ENCODE measurements at places on chromosomes 16 and 17.

DNA sequence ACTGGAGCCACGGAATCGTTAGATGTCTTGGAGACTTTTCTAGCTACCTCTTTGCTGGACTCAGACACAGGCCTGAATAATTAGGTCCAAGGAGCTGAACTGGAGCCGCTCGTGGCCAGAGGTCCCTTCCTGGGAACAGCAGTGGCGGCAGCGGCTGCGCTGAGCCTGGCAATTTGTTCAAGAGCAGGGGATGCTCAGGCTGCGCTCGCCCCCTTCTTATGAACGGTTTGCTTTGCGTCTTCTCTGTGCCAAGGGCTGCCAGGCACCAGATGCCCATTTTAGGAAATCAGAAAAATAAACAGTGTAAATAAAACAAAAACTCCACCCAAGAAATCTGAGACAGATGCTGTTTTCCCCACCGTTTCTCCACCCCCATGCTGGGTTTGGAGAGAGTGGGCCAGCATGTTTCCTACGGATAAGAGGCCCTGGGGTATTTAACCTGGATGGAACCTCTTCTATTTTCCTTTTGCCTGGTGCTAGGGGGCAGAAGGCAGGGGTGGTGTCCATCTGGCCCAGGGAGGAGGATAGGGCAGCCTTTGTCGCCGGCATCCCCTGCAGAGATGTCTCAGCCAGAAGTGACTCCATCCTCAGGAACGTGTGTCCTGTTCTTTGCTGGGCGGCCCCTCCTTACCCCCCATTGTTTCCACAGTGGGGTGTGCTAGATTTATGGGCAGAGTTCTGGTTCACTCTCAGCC is 163.4 kb downstream of the SEC14L1 start:
- no peak for DNase-seq

DNA sequence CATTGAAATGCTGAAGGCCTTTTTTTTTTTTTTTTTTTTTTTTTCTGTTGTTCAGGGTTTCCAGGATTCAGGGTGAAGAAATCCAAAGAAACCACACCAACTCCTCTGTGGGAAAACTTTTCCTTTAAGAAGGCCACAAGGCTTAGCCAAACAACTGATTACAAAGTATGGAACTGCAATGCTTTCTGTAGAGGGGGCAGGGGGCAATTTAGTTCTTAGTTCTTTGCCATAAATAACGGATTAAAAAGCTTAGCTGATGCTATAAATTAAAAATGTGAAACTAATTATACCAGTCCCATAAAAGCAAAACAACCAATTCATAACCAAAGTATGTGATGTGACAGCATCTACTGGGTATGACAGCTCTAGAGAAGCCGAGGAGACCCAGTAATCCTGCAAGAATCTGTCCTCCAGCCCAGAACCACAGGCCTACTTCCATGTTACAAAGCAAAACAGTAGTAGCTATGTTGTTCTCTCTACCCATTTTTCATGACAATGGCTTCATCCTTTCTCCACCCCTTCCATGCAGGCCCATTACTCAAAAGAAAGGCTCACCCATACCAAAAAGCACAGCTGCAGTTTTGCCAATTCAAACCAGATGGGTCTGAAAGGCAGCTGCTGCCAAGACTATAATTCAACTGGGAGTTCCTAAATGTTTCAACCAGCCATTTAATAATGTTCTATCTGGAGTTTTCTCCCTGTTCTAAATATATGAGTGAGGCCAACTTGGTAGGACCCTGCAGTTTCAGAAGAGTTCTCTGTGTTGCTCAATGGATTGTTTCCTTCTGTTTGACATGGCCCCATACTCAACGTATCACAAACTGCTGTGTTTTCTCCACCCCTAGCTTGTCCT is 167.1 kb upstream of the ZFHX3 start:
- no peak for DNase-seq

- no peak for DNase-seq
Observed at GRCh38 chr17:17893801-17894644, 57.2 kb upstream of the SREBF1 start.

DNA sequence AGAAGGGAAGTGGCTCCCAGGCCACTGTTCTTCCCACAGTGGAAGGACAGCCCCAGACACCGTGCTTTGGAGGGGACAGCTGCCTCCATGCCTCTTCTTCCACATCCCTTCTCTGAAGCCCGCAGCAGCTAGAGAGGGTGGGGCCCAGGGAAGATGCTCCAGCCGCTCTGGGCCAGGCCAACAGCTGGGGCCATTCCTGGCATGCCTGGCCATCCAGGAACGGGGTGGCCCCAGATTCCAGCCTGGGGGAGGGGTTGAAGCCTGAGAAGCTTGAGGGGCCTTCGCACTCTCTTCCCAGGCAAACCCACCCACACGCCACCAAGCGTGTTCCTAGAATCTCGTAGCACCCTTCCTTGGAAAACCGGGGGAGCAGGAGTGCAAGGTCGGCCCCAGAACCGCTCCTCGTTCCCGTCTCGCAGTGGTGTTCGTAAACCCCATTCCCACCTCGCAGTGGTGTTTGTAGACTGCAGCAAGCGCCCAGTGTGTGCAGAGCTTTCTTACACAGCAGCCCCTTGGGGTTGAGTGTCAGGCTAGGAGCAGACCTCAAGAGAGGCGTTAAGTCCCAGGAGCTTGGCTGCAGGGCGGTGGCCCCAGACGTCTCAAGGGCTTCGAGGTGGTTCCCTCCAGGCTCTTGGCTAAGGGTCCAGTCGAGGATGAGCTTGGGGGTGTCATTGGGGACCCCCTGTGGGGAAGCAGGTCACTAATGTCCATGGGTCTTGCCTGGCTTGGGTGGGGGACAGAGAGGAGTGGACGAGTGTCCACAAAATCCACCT is 2.7 kb downstream of the CDH15 start:
- DNase-seq: no peak

GRCh38 chr17:46859996-46860395 is 8.6 kb downstream of the WNT9B start:
- no peak for DNase-seq

- no peak for DNase-seq
Observed at GRCh38 chr17:82110298-82110697, 12.3 kb upstream of the FASN start.

Measured in NCI-H345 (cell line).